ENCODE measurements at places on chromosomes 16 and 17. TPM values are rescaled to one million over a fixed set of nuclear protein-coding genes. Genes with fewer than 3 reads are reported as not detected.

DNA sequence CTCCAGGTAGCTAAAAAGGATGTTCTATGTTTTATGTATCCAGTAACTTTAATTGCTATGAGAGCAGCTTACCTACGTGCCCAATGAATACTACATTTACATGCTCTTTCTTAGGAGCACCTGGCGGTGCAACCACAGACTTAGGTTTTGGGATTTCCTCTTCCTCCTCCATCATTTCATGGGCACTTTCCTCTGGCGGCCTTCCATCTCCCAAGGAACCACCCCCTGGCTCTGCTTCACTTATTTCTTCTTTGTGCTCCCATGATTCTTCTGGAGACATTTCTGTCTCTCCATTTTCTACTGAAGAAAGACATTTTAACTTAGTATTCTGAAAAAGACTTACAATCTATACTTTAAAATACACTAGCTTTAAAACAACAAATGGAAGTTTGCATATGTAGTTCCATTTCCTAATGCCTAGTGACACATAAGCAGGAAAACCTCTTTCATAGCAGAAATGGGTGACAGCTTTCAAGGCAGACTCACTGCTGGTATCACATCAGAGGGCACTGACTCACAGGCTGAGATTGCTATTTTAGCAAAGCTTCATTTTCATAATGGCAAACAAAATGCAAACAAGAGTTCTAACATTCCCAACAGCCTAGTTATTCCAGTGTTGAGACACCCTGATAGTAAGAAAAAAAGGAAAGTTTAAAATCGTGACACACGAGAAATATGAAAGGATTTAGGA, 19.1 kb downstream of the GSPT1 start:
- no peaks in the 10 kb centered on the region for H3K4me1 ChIP-seq
- no peak for DNase-seq
- no peaks in the 10 kb centered on the region for H3K27me3 ChIP-seq
- peaks cover 21% of the 10 kb centered on the region for H3K36me3 ChIP-seq
- H3K27ac ChIP-seq: peak overlapping the region; percentile 11
- H3K4me3 ChIP-seq: no peak overlapping the region

DNA sequence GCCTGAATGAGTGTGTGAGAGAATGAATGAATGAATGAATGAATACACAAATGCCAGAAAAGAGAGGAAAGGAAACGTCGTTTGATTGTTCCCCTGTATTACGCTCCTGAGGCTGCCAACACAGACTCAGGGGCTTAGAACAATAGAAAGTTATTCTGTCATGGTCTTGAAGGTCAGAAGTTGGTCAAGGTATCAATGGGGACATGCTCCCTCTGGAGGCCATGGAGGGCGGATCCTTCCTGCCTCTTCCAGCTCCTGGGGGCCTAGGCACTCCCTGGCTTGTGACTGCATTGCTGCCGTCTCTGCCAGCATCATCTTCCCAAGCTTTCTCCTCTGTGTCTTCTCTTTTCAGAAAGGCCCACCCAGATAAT, 1.5 kb upstream of the SLC38A8 start:
- DNase-seq: no peak
- H3K27me3 ChIP-seq: peaks cover 49% of the 10 kb centered on the region
- peaks cover 16% of the 10 kb centered on the region for H3K4me1 ChIP-seq
- peaks cover 1% of the 10 kb centered on the region for H3K36me3 ChIP-seq

GRCh38 chr16:69921127-69921526, 30.0 kb upstream of the CLEC18A start:
- H3K4me3 ChIP-seq: no peak overlapping the region
- H3K36me3 ChIP-seq: peaks cover 5% of the 10 kb centered on the region
- no peaks in the 10 kb centered on the region for H3K27me3 ChIP-seq
- no peak overlapping the region for H3K27ac ChIP-seq
- peaks cover 42% of the 10 kb centered on the region for H3K4me1 ChIP-seq
- no peak for DNase-seq

GRCh38 chr16:69853481-69853880, 91.3 kb downstream of the WWP2 start:
- H3K4me3 ChIP-seq: no peak overlapping the region
- H3K27me3 ChIP-seq: no peaks in the 10 kb centered on the region
- no peak for DNase-seq
- H3K4me1 ChIP-seq: peaks cover 12% of the 10 kb centered on the region
- H3K27ac ChIP-seq: no peak overlapping the region
- peaks cover 7% of the 10 kb centered on the region for H3K36me3 ChIP-seq

DNA sequence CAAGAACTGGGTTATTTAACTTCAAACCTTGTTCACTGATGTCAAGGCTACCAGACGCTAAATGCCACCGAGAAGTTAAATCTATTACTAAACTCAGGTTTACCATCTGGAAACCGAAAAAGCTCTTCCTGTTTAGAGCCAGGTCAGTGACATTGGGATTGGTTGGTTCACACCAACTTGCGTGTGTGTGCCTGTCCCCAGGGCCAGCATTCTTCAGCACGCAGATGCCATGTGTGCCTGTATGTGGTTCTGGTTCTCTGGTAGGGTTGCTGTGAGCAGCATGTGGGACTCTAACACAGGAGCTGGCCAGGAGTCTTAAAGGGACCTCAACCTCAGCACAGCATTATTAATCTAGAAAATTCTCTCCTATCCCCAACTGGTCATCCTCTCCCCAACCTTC, 18.1 kb upstream of the TBX2 start:
- H3K4me1 ChIP-seq: peaks cover 61% of the 10 kb centered on the region
- DNase-seq: no peak
- H3K27ac ChIP-seq: peak overlapping the region; percentile 73
- H3K36me3 ChIP-seq: no peaks in the 10 kb centered on the region
- no peak overlapping the region for H3K4me3 ChIP-seq

DNA sequence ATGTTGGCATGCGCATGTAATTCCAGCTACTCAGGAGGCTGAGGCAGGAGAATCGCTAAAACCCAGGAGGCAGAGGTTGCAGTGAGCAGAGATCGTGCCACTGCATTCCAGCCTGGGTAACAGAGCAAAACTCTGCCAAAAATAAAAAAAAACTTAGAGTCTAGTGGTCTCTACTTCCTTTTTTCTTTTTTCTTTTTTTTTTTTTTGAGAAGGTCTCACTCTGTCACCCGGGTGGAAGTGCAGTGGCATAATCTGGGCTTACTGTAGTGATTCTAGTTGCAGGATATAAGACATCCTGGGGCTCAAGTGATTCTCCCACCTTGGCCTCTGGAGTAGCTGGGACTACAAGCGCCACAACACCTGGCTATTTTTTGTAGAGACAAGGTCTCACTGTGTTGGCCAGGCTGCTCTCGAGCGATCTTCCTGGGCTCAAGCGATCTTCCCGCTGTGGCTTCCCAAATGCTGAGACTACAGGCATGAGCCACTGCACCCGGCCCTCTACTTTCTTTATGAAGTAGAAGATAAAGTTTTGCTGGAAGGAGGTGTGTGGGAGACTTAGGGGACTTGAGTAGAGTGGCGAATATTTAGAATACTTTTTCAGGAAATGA, 47.9 kb upstream of the TAOK1 start:
- H3K36me3 ChIP-seq: no peaks in the 10 kb centered on the region
- H3K27me3 ChIP-seq: no peaks in the 10 kb centered on the region
- no peak overlapping the region for H3K4me3 ChIP-seq
- H3K4me1 ChIP-seq: peaks cover 26% of the 10 kb centered on the region

DNA sequence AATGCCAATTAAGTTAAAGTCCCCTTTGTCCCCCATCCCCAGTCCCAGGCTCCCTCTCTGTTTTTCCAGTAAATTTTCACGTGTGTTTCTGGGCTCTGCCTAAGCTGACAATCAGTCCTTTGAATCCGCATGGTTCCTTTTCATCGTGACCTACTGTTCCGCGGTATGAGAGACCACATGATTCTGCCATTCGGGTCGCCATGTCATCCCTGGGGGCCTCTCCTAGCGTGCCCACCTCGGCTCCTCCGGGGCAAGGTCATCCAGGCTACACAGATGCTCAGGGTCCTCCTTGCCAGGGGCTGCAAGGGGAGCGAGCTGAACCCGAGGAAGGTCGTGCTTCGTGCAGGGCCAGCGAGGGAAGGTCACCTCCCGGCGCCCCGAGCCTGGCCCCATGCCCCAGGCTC, 157.6 kb downstream of the RAB11FIP4 start:
- no peaks in the 10 kb centered on the region for H3K27me3 ChIP-seq
- no peaks in the 10 kb centered on the region for H3K36me3 ChIP-seq
- peaks cover 9% of the 10 kb centered on the region for H3K4me1 ChIP-seq
- H3K4me3 ChIP-seq: peak overlapping the region; percentile 88
- peak overlapping the region; percentile 52 for H3K27ac ChIP-seq

- H3K4me1 ChIP-seq: peaks cover 76% of the 10 kb centered on the region
- H3K27ac ChIP-seq: peak overlapping the region; percentile 94
- no peaks in the 10 kb centered on the region for H3K36me3 ChIP-seq
- H3K27me3 ChIP-seq: no peaks in the 10 kb centered on the region
Measured at GRCh38 chr16:49701789-49702494, 154.0 kb downstream of the ZNF423 start.

DNA sequence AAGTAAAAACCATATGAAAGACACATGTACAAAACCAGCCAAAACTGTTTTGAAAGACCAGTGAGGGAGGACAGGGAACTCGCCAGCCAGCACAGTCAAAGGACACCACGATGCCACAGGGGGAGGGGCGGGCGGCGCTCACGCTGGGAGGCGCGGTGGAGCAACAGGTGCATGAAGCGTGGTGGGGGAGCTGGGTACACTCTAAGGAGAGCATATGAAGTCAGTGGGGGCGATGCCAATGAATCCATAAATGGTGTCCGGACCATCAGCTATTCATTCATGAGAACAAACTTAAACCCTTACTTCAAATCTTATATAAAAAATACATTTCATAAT, 101.0 kb upstream of the DNAH17 start:
- H3K27me3 ChIP-seq: no peaks in the 10 kb centered on the region
- H3K36me3 ChIP-seq: peaks cover 37% of the 10 kb centered on the region
- no peak overlapping the region for H3K4me3 ChIP-seq
- H3K27ac ChIP-seq: no peak overlapping the region
- DNase-seq: no peak

DNA sequence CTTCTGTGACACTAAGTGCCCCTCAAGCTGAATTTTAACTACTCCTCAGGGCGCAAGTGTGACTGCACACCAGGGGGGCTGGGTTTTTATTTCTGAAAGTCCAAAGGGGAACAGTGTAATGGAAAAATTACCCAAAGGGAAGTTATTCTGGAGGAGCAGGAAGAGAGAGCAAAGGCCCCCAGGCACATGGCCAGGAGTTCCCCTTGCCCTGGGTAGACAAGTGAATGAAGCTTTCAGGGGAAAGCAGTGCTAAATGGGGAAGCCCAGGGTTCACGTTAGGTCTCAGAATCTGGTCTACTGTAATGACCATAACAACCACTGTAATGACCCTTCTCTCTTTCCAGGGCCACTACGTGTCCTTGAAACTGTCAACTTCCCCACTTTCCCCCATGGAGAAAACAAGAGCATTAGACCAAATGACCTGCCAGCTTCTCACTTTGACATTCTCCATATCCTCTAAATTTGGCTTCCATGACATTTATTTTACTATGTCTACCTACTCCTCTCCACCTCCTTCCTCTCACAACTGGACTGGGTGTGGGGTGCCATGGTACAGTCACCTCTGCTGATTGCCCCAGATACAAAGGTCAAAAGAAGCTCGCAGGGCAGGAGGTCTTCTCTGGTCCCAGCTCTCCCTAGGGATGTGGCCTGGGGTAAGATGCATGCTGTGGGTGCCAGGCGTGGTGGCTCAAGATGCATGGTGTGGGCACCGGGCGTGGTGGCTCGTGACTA, 34.1 kb upstream of the MMP2 start:
- no peak for DNase-seq
- peaks cover 10% of the 10 kb centered on the region for H3K4me1 ChIP-seq
- H3K4me3 ChIP-seq: no peak overlapping the region
- peaks cover 21% of the 10 kb centered on the region for H3K27me3 ChIP-seq
- no peak overlapping the region for H3K27ac ChIP-seq

GRCh38 chr16:71628810-71629209, 2.8 kb downstream of the MARVELD3 start:
- peaks cover 20% of the 10 kb centered on the region for H3K4me1 ChIP-seq
- peak overlapping the region; percentile 36 for H3K4me3 ChIP-seq
- H3K36me3 ChIP-seq: peaks cover 3% of the 10 kb centered on the region
- H3K27me3 ChIP-seq: peaks cover 18% of the 10 kb centered on the region

DNA sequence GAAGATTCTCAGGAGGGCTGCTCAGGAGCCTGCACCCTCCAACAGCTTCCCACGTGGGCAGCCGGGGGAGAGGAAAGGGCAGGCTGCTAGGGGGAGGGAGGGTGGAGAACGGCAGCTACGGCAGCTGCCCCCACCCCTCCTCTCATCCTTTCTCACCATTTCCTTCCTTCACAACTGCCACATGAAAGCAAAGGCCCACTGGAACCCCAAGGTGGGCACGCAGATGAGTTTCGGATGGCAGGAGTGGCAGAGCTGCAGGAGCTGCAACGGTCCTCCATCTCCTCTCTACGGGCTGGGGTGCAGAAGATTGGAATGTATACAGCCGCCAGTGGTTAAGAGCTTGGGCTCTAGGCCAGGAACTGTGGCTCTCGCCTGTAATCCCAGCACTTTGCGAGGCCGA, 77.7 kb downstream of the GAS7 start:
- H3K4me1 ChIP-seq: peaks cover 77% of the 10 kb centered on the region
- H3K4me3 ChIP-seq: no peak overlapping the region
- DNase-seq: no peak
- H3K36me3 ChIP-seq: peaks cover 4% of the 10 kb centered on the region
- H3K27ac ChIP-seq: no peak overlapping the region

GRCh38 chr16:65185241-65185778, 63.4 kb upstream of the CDH11 start:
- H3K27ac ChIP-seq: no peak overlapping the region
- H3K4me1 ChIP-seq: no peaks in the 10 kb centered on the region
- no peaks in the 10 kb centered on the region for H3K36me3 ChIP-seq
- no peak for DNase-seq

DNA sequence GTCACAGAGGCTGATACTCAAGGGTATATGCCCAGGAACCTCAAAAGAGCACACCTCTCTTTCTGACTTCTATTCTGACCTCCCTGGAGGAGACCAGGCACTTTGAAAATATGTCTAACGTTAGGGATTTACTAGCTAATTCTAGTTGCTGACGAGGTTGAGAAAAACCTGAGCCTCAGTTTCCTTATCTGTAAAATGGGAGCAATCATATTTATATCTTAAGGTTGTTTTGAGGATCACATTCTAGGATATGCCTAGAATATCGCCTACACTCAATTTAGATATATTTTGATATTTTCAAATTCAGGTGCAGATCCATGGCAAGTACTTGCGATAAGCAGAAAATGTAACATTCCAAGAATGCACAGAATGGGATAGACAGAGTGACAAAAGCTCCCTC, 425.8 kb downstream of the GRIN2A start:
- H3K36me3 ChIP-seq: no peaks in the 10 kb centered on the region
- H3K4me3 ChIP-seq: no peak overlapping the region
- H3K27ac ChIP-seq: no peak overlapping the region
- no peak for DNase-seq

Gene TEDC2
- total RNA-seq: 16.0 TPM

Gene C1QL1
- 3.1 TPM for total RNA-seq

Gene GLIS2
- total RNA-seq: 78.2 TPM

Gene FAM171A2
- 58.0 TPM for total RNA-seq

Gene TSR1
- total RNA-seq: 41.4 TPM

Gene ADORA2B
- total RNA-seq: 4.5 TPM

Gene TAT
- total RNA-seq: 0.07 TPM

Gene TENT4B
- total RNA-seq: 11.3 TPM
